Activated CD8-positive, alpha-beta memory T cell treated with anti-CD3 and anti-CD28 coated beads for 4 hours (primary cell): ENCODE measurements at places on chromosomes 6 and 20.

GRCh38 chr20:44918342-44918741 lies 8.5 kb downstream of the PABPC1L start:
- no peak for DNase-seq

DNA sequence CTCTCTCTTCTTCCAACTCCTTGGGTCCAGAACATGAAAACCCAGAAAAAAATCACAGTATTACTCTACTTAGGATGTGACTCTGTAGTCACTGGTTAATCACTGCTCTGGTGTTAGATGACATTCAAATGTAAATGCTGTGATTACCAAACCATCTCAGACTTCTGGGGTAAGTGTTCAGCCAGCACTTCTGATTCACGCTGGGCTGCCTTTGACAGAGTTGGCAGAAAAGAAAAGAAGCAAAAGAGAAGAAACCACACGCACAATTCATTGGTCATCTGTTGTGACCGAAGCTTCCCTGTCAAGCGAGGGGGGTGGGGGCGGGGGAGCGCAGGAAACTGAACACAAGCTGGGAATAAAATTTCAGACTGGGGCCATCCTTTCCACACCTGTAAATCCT lies 82.7 kb downstream of the PSMG4 start:
- no peak for DNase-seq

- no peak for DNase-seq
These were observed 3.0 kb downstream of the PSMF1 start for GRCh38 chr20:1121429-1121828.

DNA sequence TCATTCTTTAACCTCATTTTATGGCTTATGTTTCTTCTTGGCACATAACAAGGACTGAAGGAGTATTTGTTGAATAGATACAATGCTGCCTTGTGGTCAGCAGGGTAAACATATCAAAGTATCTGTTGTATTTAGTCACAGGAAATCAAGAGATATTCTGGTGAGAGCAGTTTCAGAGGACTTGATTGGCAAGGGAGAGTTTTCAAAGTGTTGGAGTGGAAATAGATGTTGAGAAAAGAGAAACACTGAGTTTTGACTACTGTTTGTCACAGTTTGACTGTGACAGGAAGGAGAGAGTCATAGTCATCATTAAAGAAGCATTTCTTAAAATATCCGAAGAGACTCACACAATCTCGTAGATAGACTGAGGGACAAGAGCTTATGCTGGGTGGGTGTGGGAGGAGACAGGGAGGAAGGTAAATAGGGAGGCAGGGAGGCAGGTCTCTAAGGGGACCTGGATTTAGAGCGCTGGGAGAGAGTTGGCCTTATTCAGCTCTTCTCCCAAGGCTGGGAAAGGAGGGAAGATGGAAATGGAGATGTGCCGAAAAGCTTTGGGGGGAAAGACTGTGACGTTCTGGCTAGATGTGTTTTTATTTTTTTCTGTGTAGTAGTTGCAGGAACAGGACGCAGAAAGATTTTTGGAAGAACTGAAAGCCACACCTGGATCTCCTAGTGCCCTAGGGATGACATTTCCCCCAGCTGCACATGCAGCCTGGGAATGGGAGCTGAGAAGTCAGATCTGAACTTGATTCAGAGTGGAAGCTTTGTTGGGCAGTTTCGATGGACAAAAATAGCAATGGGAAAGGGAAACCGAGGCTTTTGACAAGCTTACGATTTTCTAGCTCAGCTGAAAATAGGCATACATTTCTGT lies 65.0 kb upstream of the IFNGR1 start:
- no peak for DNase-seq

DNA sequence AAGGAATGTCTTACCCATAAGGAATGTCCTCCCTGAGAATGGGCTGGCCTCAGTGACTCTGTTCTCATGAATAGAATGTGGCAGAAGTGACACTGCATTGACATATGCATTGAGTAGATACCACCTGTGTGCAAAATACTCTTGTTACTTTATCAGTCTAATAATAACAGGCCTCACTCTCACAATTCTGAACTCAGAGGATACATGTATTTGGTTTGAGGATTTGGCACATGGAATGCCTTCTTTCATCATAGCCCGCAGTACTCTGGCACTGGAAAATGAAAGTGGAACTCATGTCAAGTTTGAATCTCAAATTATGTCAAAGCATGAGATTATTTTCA lies 52.9 kb upstream of the PLCB4 start:
- DNase-seq, result no peak

DNA sequence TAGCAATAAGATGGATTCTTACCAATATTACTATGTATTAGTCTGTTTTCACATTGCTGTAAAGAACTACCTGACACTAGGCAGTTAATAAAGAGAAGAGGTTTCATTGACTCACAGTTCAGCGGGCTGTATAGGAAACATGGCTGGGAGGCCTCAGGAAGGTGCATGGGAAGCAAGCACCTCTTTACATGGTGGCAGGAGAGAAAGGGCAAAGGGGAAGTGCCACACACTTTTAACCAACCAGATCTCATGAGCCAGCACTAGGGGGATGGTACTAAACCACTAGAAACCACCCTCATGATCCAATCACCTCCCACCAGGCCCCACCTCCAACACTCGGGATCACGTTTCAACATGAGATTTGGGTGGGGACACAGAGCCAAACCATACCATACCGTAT lies 40.7 kb upstream of the CCDC167 start:
- no peak for DNase-seq

- DNase-seq, result no peak
These were observed 13.1 kb upstream of the DSN1 start for GRCh38 chr20:36786663-36787062.

DNA sequence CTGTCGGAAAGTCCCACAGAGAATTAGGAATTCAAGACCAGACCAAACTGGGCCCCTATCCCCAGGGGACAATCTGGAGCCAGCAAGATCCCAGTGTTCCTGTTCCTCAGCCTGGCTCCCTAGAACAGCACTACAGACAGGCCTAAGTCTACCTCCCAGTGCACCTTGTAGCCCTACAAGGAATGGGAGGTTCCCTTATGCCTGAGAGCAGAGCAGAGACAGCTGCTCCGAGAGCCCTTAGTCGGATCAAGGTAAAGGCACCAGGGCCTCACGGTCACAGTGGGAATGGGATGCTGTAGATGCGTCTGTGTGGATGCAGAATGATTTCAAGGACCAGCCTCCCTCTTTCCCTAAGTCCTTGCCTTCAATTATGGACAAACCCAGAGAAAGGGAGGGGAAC lies 204.5 kb upstream of the STXBP5 start:
- no peak for DNase-seq
